ENCODE measurements at places on chromosomes 7 and 10. TPM values are rescaled to one million over a fixed set of nuclear protein-coding genes. Genes with fewer than 3 reads are reported as not detected.

- no peaks in the 10 kb centered on the region for H3K27me3 ChIP-seq
- no peaks in the 10 kb centered on the region for H3K4me1 ChIP-seq
- H3K36me3 ChIP-seq: no peaks in the 10 kb centered on the region
Measured at GRCh38 chr7:102008535-102009262, 191.3 kb downstream of the CUX1 start.

GRCh38 chr7:39184391-39184790, 206.7 kb downstream of the POU6F2 start:
- DNase-seq: no peak
- no peaks in the 10 kb centered on the region for H3K4me1 ChIP-seq
- H3K4me3 ChIP-seq: no peak overlapping the region
- H3K27me3 ChIP-seq: no peaks in the 10 kb centered on the region
- no peaks in the 10 kb centered on the region for H3K36me3 ChIP-seq
- H3K27ac ChIP-seq: no peak overlapping the region

DNA sequence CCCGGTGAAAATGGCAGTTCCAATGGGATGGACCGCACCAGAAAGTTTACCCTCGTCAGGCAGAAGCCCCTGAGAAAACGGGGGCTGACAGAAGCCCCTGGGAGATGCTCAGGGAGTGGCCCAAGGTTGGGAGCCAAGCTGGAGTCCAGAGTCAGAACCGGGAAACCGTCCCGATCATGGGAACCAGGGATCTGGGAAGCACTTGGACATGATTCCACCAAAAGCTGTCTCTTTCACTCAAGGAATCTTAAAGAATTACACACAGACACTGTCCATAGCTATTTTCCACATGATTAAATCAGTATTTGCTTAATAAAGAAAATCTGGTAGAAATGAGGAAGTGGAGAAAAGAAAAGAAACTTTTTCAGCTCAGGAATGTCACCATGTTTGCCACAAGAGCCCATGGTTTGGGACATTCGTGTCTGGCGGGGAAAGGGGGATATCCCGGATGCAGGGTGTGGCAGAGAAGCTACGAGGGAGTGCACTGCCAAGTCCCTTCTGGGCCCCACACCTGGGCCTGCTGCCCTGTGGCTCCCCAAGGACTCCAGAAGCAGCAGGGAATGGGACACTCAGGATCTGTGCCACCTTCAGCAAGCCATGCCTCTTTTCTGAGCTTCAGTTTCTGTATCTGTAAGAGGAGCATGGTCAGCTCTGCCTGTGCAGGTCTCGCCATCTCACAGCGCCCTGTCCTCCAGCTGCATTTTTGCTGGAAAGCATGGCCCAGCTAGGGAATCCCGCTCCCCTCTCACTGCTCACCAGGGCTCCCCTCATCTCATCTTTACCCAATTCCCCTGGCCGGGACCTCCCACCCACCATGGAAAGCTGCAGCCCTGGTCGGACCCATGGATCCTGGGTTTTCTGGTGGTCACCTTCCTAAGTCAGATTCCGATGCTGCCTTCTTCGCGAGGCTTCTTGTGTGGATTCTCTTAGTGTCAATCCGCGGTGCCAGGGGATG, 225.1 kb upstream of the GRB10 start:
- H3K4me3 ChIP-seq: no peak overlapping the region
- H3K27me3 ChIP-seq: no peaks in the 10 kb centered on the region
- no peaks in the 10 kb centered on the region for H3K4me1 ChIP-seq
- no peak for DNase-seq
- no peaks in the 10 kb centered on the region for H3K36me3 ChIP-seq
- H3K27ac ChIP-seq: no peak overlapping the region

- H3K4me1 ChIP-seq: no peaks in the 10 kb centered on the region
- no peak overlapping the region for H3K4me3 ChIP-seq
- peaks cover 76% of the 10 kb centered on the region for H3K36me3 ChIP-seq
- no peaks in the 10 kb centered on the region for H3K27me3 ChIP-seq
Measured at GRCh38 chr10:74097776-74098175, 52.9 kb downstream of the AP3M1 start.

DNA sequence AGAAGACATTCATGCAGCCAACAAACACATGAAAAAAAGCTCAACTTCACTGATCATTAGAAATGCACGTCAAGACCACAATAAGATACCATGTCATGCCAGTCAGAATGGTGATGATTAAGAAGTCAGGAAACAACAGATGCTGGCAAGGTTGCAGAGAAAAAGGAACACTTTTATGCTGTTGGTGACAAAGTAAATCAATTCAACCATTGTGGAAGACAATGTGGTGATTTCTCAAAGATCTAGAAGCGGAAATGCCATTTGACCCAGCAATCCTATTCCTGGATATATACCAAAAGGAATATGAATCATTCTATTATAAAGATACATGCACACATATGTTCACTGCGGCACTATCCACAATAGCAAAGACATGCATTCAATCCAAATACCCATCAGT, 77.6 kb downstream of the C10orf90 start:
- no peaks in the 10 kb centered on the region for H3K4me1 ChIP-seq
- no peak overlapping the region for H3K27ac ChIP-seq
- no peak for DNase-seq

DNA sequence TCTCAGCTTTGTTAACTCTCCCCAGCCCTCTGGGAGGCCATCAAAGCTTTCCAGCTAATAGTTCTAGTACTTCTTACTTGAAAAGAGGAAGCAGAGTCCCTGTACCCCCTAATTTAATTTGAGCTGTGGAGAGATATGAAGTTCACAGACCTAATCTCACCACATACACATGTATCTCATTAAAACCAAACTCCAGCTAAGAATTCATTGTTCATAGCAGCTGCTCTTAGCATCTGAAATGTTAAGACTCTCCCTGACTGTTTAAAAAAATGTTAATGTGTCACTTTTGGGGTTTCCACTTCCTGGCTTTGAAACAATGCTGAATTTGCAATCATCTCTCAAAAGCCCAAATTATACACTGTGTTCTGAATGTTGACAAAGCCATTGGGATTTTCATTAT, 16.2 kb upstream of the MRC1 start:
- no peak overlapping the region for H3K27ac ChIP-seq
- DNase-seq: no peak
- H3K4me3 ChIP-seq: no peak overlapping the region

GRCh38 chr10:104804880-104805279, 163.8 kb downstream of the SORCS3 start:
- no peak overlapping the region for H3K4me3 ChIP-seq
- H3K27me3 ChIP-seq: no peaks in the 10 kb centered on the region
- H3K36me3 ChIP-seq: no peaks in the 10 kb centered on the region
- no peak overlapping the region for H3K27ac ChIP-seq
- DNase-seq: no peak
- no peaks in the 10 kb centered on the region for H3K4me1 ChIP-seq

- no peak overlapping the region for H3K4me3 ChIP-seq
- no peaks in the 10 kb centered on the region for H3K4me1 ChIP-seq
- no peaks in the 10 kb centered on the region for H3K36me3 ChIP-seq
- no peak overlapping the region for H3K27ac ChIP-seq
- H3K27me3 ChIP-seq: no peaks in the 10 kb centered on the region
Measured at GRCh38 chr10:19911886-19912285, 95.7 kb downstream of the PLXDC2 start.

- no peak for DNase-seq
- H3K4me3 ChIP-seq: no peak overlapping the region
- peaks cover 4% of the 10 kb centered on the region for H3K27me3 ChIP-seq
- no peaks in the 10 kb centered on the region for H3K36me3 ChIP-seq
- H3K27ac ChIP-seq: no peak overlapping the region
- H3K4me1 ChIP-seq: peaks cover 24% of the 10 kb centered on the region
Measured at GRCh38 chr10:79045566-79046175, 23.1 kb upstream of the ZMIZ1 start.

DNA sequence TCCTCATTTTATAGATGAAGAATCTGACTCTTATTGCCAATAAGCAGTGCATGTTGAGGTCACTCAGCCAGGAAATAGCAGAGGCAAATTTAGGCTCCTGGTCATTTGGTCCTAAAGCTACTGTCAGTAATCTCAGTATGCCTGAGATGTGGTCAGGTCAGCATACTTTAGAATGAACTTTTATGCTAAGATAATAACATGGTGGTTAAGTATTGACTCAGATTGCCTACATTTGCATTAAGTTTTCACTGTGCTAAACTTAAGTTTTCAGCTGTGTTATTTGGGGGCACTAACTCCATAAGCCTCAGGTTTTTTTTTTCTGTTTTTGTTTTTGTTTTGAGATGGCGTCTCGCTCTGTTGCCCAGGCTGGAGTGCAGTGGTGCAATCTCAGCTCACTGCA, 35.9 kb upstream of the CCSER2 start:
- H3K4me3 ChIP-seq: no peak overlapping the region
- H3K36me3 ChIP-seq: no peaks in the 10 kb centered on the region
- H3K27ac ChIP-seq: no peak overlapping the region
- no peaks in the 10 kb centered on the region for H3K4me1 ChIP-seq

- no peaks in the 10 kb centered on the region for H3K4me1 ChIP-seq
- H3K36me3 ChIP-seq: no peaks in the 10 kb centered on the region
- H3K27ac ChIP-seq: no peak overlapping the region
- DNase-seq: no peak
- no peak overlapping the region for H3K4me3 ChIP-seq
- H3K27me3 ChIP-seq: no peaks in the 10 kb centered on the region
Measured at GRCh38 chr7:15459018-15459615, 102.7 kb downstream of the AGMO start.

DNA sequence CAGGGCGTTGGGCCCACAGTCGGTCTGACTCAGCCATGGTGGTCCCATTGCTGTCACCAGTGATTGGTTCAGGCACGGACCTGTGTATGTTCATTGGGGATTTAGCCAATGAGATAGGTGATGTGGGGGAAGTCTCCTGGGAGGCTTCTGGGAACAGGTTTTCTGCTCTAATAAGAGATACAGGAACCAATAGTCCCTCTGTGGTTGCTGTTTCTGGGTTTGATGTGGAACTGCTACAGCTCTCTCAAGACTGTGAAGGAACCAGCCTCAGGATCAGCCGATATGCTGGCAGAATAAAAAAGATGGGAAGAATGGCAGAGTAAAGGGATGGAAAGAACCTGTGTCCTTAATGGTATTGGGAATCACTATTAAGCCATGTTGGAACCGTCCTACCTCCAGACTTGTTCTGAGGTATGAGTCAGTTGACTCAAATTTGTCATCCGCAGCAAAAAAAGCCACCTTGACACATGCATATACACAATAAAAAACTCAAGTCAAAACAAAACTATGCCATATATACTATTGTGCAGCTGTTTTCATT, 70.6 kb downstream of the MCMBP start:
- DNase-seq: no peak
- H3K27ac ChIP-seq: no peak overlapping the region
- H3K36me3 ChIP-seq: peaks cover 9% of the 10 kb centered on the region
- H3K4me1 ChIP-seq: no peaks in the 10 kb centered on the region

DNA sequence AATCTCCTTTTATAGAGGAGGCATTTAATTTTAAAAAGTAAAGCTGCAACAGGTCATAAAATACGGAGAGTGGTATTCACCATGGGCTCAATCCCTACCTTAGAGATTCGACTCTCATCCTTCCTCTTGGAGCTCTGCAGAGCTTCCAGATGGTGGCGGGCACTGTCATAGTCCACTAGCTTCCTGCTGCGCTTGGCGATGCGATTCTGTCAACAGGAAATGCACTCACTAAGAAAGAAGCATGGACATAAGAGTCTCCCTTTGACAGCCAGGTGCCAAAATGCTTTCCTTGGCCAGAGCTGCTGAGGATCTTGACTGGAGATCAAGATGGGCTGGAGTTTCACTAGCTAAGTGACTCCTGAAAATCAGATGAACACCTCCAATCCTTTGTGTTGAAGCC, 154.4 kb downstream of the AMPH start:
- no peak overlapping the region for H3K27ac ChIP-seq
- H3K4me1 ChIP-seq: no peaks in the 10 kb centered on the region
- H3K36me3 ChIP-seq: no peaks in the 10 kb centered on the region
- H3K4me3 ChIP-seq: no peak overlapping the region
- no peak for DNase-seq

GRCh38 chr7:94466516-94466915, 43.1 kb upstream of the CASD1 start:
- no peaks in the 10 kb centered on the region for H3K4me1 ChIP-seq
- no peak for DNase-seq
- no peaks in the 10 kb centered on the region for H3K27me3 ChIP-seq
- H3K4me3 ChIP-seq: no peak overlapping the region

GRCh38 chr7:76155938-76156337, 45.8 kb upstream of the SRRM3 start:
- no peaks in the 10 kb centered on the region for H3K27me3 ChIP-seq
- no peak overlapping the region for H3K4me3 ChIP-seq
- peaks cover 26% of the 10 kb centered on the region for H3K4me1 ChIP-seq
- H3K36me3 ChIP-seq: no peaks in the 10 kb centered on the region
- no peak overlapping the region for H3K27ac ChIP-seq
- no peak for DNase-seq

GRCh38 chr10:60334991-60335390, 54.7 kb downstream of the ANK3 start:
- no peak for DNase-seq
- H3K27me3 ChIP-seq: no peaks in the 10 kb centered on the region
- H3K4me3 ChIP-seq: no peak overlapping the region
- H3K27ac ChIP-seq: no peak overlapping the region
- H3K36me3 ChIP-seq: no peaks in the 10 kb centered on the region

GRCh38 chr7:33072471-33072870, 9.9 kb upstream of the NT5C3A start:
- no peaks in the 10 kb centered on the region for H3K27me3 ChIP-seq
- H3K36me3 ChIP-seq: no peaks in the 10 kb centered on the region
- no peak overlapping the region for H3K27ac ChIP-seq
- H3K4me3 ChIP-seq: no peak overlapping the region

DNA sequence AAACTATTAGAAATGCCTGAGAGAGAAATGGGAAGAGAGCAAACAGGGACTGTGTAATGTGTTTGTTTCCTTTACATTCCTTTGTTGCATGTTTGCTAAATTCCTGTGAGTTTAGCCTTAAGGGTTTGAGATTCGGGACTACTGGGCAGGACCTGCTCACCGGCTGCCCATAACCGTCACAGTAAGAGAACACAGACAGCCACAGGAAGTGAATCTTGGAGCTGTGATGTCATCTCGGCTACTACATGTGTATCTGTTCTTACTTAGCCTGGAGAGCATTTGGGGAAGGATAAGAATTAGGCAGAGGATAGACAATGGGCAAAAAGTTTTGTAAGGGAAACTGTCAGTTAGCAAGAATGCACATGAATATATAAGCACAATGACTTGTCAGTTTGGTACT, 485.1 kb upstream of the KLF6 start:
- H3K36me3 ChIP-seq: no peaks in the 10 kb centered on the region
- H3K4me3 ChIP-seq: no peak overlapping the region
- H3K27me3 ChIP-seq: no peaks in the 10 kb centered on the region
- no peaks in the 10 kb centered on the region for H3K4me1 ChIP-seq
- H3K27ac ChIP-seq: no peak overlapping the region

DGKI gene
- total RNA-seq: not detected

PNLIPRP1 gene
- not detected for total RNA-seq

BEND7 gene
- total RNA-seq: not detected

OGDH gene
- 69.2 TPM for total RNA-seq

LRRC17 gene
- total RNA-seq: not detected

VAX1 gene
- not detected for total RNA-seq

C7orf33 gene
- not detected for total RNA-seq

PDLIM1 gene
- total RNA-seq: 25.2 TPM

Measured in natural killer cell (primary cell).